Fibroblast of villous mesenchyme (primary cell): ENCODE measurements at places on chromosomes 5 and 9.

DNA sequence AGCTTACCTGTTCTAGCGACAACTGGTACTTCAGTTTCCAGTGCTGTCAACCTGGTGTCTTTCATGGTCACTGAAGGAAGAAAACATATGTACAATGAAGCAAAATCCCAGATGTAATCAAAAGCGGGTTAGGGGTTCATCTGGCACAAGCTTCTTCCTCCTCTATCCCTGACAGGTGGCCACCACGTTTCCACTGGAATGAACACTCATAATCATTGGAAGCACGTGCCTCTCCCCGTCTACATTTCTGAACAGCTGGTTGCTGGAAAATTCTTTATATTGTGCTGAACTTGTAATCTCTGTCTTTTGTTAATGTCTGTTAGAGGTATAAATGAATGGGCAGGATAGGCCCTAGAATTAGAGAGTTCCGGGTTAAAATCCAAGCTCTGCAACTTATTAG is 9.4 kb downstream of the TSC1 start:
- DNase-seq = no peak

- DNase-seq = no peak
Observed at GRCh38 chr5:57613741-57614140, 131.1 kb upstream of the ACTBL2 start.

- DNase-seq = no peak
Observed at GRCh38 chr5:145991044-145991575, 54.7 kb downstream of the SH3RF2 start.

DNA sequence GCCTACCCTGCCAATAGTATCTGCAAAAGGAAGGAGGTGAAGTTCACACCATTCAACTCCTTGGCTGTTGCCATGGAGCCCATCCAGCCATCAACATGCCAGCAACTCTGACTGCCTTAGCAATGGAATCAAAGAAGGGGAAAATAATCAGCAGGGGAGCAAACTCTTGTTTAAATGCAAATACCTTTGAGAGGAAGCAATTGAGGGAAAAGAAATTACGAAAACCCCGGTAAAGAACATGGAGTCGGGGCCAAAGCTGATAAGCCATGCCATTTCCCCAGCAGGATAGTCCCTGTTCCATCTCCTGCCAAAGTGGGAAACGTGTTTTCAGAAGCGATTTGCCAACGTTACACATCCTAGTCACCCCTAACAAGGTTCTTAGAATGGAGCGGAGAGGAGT is 69.0 kb downstream of the MFAP3 start:
- no peak for DNase-seq

GRCh38 chr9:134495881-134496412 is 145.7 kb upstream of the COL5A1 start:
- DNase-seq = no peak
